ENCODE measurements at places on chromosomes 13 and 19. TPM values are rescaled to one million over a fixed set of nuclear protein-coding genes. Genes with fewer than 3 reads are reported as not detected.

Gene RGS9BP
- total RNA-seq, result 0.11 TPM

Gene FCHO1
- 3.9 TPM for total RNA-seq

Gene ZNF433
- 3.5 TPM for total RNA-seq

Gene KISS1R
- total RNA-seq, result 0.21 TPM

Gene ZNF536
- total RNA-seq, result 1.3 TPM

Gene SBK3
- total RNA-seq, result not detected

Gene SHC2
- 2.7 TPM for total RNA-seq

Gene ZNF440
- total RNA-seq, result 32.2 TPM

Gene ADPRHL1
- 4.6 TPM for total RNA-seq

Gene ZNF441
- 3.8 TPM for total RNA-seq

Gene C13orf46
- 0.44 TPM for total RNA-seq

Gene SOX1
- total RNA-seq, result not detected

Data from colonic mucosa (tissue), 4 donors.